AG08396 (cell line): ENCODE measurements at places on chromosomes 13 and 19.

- DNase-seq = peak; percentile 88
Measured at GRCh38 chr19:49672131-49672919, 4.7 kb upstream of the PRMT1 start.

- no peak for DNase-seq
Measured at GRCh38 chr19:15253061-15253460, 20.8 kb upstream of the EPHX3 start.

DNA sequence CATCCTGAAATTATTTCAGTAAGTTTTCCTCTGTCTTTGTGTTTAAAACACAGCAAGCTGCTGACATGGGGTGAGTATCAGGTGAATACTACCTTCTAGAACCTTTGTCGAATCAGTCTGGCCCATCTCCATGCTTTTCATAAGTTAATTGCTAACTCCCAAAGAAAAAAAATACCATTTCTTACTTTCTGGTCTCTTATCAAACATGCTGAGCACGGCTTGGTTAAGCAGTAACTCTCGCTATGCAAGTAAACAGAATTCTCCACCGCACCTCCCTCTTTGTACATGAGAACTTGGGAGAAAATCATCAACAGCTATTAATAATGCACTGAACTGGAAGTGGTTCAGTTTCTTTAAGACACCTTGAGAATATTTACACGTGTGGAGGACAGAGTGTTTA, 88.6 kb downstream of the FGF9 start:
- DNase-seq = no peak

DNA sequence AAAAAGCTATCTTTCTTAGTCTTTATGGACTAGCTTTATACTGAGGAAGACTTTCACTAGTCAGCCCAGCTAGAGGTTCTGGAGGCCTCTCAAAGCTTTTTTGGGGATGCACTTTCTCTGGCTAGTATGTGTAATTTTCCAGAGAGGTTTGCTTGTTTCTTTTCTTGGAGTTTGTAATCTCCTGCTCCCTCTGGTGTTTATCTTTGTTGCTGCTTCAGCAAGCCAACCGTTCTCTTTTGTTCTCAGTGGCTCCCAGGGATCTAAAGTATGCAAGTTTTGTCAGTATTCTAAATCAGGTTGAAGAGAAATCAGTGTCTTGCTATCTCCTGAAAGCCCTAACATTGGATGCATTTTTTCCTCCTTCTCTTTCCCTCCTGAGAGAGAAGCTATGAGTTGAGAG, 121.1 kb upstream of the MYO16 start:
- no peak for DNase-seq

DNA sequence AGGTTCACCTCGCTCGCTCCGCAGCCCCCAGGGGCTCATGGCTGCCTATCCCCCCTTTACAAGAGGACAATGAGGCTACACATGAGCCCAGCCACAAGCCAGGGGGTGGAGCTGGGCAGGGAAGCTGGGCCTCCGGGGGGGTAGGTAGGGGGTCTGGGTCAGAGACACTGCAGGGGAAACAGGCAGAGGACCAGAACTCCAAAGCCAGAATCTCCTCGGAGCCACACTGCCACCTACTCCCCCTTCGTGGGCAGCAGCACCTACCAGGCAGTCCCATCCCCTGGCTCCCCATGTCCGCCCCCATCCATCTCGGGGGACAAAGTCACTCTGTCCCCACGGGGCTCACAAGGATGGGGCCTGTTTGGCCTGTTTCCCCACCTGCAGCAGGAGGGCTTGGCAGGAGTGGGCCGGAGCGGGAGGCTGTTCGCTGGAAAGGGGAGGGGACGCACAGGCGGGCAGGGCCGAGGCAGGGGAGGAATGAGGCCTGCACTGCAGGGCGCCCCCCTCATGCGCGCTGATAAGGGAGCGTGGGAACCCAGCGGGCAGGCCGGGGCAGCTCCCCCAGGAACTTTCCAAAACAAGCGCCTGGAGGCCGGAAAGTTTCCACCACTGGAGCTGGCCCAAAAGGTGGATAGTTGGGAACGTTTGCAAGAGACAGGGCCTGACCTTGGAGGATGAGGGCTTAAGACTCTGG, 545 bp upstream of the ISYNA1 start:
- no peak for DNase-seq

- no peak for DNase-seq
Measured at GRCh38 chr13:111650626-111651025, 330.2 kb downstream of the TEX29 start.
